ENCODE measurements at places on chromosomes 7 and 10.
A peak's percentile ranks its signal among the peaks of the same experiment; 100 is the strongest.

DNA sequence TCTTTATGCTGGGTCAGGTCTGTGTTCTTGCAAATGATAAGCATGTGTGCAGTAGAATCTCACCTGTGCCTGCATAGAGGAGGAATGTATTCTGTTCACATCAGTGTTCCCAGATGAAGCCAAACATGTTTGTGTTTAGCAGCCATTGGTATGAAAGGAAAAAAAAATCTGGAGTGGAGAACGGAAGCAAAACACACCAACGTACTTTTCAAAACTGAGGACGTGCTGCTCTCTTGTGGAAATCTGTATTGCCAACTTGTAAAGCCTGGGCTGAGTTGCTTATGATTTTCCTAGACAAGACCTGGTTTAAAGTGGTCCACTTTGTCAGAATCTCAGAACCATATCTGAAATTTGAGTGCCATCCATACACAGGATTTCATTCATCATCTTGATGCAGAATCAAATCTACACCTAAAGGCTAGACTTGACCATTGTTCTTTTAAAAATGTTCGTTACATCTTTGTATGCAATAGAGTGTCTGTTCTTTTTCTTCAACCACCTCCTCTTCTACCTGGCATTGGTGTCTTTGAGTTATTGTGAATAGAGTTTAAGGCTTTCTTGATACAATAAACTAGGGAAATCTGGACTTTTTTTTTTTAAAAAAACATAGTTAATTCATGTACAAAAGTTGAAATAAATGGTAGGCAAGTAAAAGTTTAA, 367.7 kb downstream of the PHF14 start:
- no peak for DNase-seq

GRCh38 chr7:140039066-140039465, 23.7 kb downstream of the PARP12 start:
- no peak for DNase-seq

DNA sequence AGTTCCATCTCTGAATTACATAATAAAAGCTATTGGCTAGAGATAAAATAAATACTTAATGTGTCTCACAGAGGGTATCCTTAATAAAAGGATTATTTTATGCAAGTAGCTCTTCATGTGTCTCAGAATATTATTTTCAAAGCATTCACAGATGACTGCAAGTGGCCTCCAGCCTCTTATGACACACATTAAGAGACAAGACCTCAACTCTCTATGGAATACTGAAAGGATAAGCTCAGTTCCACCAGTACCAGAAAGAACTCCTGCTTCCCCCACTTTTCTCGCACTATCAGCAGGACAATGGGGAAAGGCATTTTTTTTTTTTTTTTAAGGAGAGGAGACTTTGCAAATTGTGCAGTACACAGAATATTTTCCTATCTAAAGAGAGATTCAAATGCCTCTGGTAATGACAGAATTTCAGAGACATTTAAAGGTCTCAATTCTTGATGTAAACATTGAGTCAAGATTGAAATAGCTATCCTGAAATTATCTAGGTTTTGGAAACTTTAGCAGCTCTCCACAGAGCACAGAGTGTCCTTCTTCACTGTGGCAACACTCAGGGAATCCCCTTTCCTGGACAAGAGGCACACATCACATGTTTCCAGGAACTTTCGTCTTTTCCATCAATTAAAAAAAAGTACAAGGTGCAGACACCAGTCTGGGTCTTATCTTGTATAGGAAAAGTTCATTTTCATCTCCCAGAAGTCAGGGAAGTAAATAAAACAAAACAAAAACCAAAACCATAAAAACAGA, 122.0 kb upstream of the ANK3 start:
- no peak for DNase-seq

- no peak for DNase-seq
These were observed 38.3 kb upstream of the PPP2R2D start for GRCh38 chr10:131862548-131862947.

- DNase-seq = no peak
These were observed 605.4 kb downstream of the KCNMA1 start for GRCh38 chr10:77032188-77032570.

DNA sequence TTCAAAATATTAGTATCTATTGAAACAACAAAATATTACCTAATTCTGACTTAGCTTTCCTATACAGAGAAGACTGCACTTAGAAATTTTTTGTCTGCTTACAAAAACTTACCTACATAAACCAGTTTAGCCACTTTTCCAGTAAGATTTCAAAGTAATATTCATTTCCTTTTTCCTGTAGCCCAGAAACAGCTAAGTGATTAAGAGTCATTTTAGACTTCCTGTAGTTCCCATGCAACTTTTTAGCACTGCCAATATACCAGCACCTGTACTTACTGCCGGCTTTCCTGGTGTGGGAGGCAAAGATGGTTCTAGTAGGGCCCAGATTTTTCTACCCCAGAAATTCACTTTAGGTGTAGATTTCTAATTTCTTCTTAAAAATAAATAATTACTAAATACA, 21.8 kb downstream of the NT5C2 start:
- DNase-seq = no peak

GRCh38 chr7:74231232-74231590, 21.4 kb downstream of the LAT2 start:
- no peak for DNase-seq

DNA sequence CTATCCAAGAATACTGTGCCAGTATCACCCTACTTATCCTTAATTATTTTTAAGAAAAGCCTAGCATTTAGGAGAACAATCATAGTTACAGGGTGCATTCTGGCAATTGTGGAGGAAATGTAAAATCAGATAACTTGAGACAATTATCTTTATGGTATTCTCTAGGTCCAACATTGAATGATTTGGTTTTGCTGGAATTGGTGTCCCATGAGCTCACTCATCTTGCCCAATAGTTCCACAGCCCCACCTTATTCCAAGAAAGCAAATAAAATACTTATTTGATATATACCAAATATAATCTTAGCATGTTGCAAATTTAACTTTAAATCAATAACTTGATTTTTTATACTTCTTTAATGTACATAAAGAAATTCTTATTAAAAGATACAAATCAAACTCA, 65.3 kb downstream of the DGKB start:
- DNase-seq = no peak

GRCh38 chr10:45473126-45473525, 99.1 kb downstream of the ALOX5 start:
- no peak for DNase-seq

- DNase-seq = no peak
These were observed 494.3 kb upstream of the AUTS2 start for GRCh38 chr7:69104023-69104422.

DNA sequence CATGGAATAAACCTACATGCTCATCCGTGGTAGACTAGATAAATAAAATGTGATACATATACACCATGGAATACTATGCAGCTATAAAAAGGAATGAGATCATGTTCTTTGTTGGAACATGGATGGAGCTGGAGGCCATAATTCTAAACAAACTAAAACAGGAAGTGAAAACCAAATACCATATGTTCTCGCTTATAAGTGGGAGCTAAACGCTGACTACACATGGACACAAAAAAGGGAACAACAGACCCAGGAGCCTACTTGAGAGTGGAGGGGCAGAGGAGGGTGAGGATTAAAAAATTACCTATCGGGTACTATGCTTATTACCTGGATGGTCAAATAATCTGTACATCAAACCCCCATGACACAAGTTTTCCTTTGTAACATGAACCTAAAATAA, 68.7 kb upstream of the SEC61G start:
- no peak for DNase-seq

GRCh38 chr10:59688921-59689351, 20.7 kb downstream of the SLC16A9 start:
- no peak for DNase-seq

DNA sequence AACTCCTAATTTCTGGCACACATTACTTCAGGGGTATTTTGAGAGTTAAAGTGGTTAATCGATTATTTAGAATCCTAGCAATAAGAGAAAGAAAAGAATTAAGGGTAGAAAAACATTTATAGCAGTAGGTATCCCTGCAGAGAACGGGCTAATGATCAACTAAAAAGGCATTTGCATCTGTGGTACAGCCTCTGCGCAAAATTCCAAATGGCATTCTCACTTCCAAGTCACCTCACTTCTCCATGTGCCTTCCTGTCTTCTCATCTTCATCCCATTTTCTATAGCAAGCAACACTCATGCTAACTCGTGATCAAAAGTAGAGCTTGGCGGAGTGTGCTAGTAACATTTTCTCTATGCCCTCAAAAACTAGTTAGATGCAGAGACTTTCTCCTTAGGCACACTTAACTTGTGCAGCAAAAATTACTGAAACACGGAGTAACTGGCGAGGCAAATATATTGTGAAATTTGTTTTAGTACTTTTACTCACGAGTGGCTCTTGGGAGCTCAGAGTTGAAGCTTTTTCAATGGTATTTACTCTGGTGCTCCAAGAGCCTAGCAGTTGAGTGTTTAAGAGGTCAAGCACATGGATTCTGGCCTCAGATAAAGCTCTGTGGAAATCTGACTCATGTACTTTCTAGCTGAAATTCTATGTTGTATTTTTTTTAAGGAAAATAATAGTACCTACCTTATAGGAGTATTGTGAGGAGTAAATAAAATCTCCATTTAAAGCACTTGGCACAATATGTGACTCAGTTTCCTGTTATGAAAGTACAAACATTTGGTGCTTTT, 65.1 kb downstream of the MET start:
- DNase-seq = no peak

GRCh38 chr10:104804880-104805279, 163.8 kb downstream of the SORCS3 start:
- DNase-seq = no peak

DNA sequence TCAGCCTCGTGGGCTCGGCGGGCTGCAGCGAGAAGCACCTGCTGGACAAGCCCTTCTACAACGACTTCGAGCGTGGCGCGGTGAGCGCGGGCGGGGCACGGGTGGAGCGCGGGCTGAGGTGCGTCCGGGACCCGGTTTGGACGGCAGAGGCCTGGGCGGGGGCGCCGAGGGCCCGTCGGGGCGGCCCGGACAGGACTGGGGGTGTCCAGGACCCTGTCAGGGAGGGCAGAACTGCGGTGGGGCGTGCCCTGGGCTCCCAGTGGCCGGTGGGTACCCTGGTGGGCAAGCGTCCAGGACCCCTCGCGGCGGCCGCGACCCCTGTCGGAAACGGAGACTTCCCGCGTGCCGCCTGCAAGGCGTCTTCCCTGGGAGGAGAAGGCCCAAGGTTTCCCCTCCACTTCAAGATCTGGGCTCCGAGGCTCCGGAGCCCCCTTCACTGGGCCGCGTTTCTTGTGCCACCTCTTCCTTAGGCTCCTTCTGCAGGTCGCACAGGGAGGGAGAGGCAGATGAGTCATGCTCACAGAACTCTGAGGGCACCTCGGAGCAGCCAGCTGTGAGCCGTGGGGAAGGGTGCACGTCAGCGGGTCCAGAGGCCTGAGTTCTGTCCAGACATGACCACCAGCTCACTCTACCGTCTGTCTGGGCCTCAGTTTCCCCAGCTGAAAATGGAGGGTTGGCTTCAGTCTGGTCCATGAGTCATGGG, 485 bp downstream of the ALOX5 start:
- no peak for DNase-seq

- DNase-seq = no peak
These were observed 19.2 kb downstream of the AKR1C8 start for GRCh38 chr10:5165738-5166137.

DNA sequence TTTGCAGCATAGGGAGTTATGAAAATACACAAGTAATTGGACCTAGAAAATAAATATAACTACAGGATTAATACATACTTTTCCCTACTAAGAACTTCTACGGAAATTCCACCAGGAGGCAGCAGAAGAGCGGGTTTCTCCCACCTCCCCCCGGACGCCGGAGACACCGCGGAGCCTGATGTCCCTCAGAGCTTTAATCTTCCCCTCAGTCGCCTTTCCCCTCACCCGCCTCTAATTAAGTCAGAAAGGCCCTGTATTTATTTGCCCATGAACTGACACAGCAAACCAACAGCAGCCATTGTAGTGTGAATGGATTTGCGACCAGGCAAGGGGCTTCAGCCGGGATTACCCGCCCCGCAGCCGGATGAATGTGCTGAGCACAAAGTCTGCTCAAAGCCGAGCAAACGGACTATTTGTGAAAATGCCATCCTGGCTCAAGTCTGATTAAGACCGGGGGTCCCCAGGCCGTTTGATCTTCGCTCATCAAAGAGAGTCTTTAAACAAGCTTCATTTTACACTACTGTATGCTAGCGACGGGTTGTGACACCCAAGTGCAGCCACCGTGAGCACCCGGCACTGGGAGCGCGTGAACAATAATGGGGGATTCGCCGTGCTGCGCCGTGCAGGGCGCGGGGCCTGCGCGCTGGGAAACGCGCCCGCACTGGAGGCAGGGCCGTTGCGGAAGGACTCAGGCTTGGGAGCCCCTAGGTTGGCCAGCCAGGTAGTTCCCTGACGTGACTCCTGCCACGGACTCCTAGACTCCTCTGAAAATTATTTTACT, 5.6 kb upstream of the DKK1 start:
- no peak for DNase-seq

GRCh38 chr7:65390588-65390987, 16.9 kb downstream of the ZNF92 start:
- DNase-seq = no peak

- no peak for DNase-seq
These were observed 20.2 kb downstream of the SLC16A12 start for GRCh38 chr10:89515031-89515841.

- no peak for DNase-seq
These were observed 106.7 kb downstream of the LHPP start for GRCh38 chr10:124568339-124568738.

GRCh38 chr7:87231711-87232110, 12.2 kb upstream of the TMEM243 start:
- no peak for DNase-seq

GRCh38 chr7:139645572-139646523, 122.4 kb downstream of the CLEC2L start:
- peak; percentile 56 for DNase-seq

- DNase-seq = no peak
These were observed 17.9 kb downstream of the PFKFB3 start for GRCh38 chr10:6220418-6221191.

- DNase-seq = no peak
These were observed 220.8 kb upstream of the PRSS58 start for GRCh38 chr7:142478479-142479220.

GRCh38 chr10:44261710-44262455, 123.0 kb downstream of the CXCL12 start:
- no peak for DNase-seq

GRCh38 chr10:77911535-77912123, 14.9 kb downstream of the DLG5 start:
- no peak for DNase-seq
